ENCODE measurements at places on chromosomes 7 and 10.

DNA sequence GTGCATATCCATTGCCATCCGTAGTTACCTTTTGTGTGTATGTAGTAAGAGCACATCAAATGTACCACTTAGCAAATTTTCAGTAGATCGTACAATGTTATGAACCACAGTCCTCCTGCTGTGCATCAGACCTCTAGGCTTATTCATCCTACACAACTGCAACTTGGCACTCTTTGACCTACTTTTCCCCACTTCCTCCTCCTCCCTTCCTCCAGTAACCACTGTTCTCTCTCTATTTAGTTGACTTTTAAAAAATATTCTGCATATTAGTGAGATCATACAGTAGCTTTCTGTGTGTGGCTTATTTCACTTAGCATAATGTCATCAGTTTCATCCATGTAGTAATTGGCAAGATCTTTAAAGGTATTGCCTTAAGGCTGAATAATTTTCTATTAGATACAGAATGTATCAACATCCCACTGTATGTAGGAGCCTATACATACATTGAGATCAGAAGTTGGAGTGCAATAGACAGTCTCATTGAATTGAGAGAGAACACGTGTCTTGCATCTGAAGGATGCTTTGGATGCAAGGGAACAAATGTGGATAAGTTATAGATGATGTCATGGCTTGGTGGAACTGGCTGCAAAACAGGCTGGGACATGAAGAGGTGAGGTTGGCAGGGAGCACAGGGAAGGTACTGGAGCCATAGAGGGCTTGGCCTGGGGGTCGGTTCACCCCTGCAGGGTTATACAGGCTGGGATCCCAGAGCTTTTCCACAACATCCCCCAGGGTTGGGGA, 83.0 kb upstream of the FAM180A start:
- no peak for DNase-seq

DNA sequence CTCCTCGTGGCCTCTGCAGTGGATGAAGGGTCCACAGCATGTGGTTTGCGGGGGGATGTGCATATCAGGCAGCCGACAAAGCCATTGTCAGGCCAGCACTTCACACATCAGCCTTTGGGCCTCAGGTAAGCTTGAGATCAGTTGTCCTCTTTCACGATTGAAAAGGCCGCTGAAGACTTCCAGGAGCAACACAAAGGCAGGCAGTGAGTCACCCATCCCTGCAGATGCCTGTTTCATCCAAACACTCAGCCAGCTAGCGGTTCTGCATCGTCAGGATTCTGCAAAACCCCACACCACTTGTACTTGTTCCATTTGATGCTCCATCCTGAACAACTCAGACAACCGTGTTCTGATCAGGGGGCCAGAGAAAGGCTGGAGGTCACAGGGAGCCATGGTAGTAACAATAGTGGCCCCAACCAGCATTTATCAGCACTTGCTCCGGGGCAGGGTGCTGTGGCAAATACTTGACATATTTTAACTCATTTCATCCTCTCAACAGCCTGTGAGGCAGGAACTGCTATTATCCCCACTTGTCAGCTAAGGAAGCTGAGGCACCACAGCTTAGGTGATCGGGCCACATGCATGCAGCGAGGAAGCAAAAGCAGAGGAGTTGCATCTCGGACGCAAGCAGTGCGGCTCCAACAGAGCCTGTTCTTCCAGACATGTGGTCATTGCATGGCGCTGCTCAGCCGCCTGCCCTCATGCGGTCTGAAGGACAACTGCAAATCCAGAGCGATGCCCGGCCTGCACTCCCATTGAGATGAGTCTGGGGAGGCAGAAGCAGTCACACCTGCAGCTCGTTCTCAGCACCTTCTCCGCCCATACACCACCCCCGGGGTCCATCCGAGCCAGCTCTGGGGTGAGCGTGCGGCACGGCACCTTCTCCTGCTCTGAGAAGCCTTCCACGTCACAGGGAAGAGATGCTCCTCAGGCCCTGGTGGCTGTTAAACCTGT, 144.9 kb downstream of the PAXIP1 start:
- DNase-seq = no peak

DNA sequence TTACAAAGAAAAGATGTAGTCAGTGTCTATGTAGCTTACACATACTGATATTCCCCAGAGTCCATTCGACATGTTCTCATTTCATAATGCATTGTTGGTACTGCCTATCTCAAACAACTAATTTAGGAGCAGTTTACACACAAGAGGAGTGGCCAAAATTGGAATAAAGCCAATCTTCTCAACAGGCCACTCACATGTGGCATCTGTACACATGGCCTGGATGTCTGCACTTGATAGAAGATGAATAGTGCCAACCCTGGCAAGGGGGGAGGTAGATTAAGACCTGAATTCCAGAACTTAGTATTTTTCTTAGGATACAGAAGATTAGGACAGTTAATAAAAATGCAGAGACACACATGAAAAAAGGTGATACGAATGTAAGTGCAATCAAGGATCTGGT, 125.3 kb upstream of the STARD3NL start:
- no peak for DNase-seq

DNA sequence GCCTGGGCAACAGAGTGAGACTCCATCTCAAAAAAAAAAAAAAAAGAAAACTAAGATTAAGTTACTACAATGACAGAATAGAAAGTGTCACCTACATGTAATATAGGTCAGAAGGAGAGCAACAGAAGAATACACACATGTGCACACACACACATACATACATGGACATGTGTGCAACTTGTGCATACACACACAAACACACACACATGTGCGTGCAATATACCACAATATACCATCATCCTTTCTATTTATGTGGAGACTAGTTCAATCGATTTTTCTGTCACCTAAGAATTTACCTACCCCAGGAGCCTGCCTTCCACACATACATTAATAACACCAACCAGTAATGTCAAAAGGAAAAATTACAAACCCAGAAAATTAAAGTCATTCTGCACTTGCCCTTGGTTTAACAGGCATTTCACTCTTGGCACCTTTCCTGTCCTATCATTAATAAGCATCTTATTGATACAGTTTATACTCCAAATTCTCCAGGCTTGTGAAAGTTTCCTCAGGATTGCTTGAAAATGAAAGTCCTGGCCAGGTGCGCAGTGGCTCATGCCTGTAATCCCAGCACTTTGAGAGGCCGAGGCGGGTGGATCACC, 2.5 kb downstream of the PNLIPRP1 start:
- no peak for DNase-seq

DNA sequence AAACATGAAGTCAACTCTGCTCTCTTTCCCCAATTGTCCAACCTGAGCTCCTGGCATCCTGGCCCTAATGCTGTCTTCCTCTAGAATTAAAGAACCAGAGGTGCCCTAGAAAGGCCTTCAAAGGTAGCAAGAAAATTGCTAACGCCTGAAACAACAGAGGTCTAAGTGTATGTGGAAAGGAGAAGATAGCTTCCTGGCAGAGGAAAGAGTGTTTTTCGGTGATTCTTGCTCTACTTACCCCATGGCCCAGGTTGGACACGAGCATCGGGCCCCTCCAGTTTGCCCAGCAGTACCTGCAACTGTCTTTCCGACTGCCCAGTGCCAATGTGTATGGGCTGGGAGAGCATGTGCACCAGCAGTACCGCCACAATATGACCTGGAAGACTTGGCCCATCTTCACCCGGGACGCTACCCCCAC, 22.2 kb downstream of the MGAM2 start:
- DNase-seq = no peak

DNA sequence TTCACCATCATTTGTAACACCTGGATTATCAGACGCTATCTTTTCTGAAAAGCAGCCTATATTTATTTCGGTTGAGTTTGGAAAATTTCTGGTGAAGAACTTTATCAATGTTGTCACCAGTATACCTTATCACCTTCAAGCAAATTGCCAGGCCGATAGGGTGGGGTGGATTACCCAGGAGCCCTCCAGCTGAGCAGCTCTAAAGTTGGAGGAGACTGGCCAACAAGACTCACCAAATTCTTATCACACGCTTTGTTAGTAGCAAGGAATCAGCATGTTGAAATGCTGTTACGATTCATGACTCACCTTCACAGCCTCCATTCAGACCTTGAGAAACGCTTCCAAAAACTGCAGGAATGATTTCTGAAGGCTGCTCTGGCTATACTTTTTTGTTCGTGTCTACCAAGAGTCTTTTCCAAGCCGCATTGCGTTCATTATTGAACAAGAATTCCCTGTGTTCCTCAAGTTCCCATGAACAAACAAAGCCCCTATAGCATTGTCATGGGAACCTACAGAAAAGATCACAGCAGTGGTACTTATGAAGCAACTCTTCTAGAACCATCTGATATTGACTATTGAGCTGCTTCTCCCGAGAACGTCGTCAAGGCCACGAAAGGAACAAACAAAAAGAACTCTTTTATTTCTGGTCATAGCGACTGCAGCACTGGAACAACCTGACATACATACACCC, 291.4 kb downstream of the SFMBT2 start:
- no peak for DNase-seq

- no peak for DNase-seq
Observed at GRCh38 chr7:42254217-42254616, 17.2 kb upstream of the GLI3 start.

DNA sequence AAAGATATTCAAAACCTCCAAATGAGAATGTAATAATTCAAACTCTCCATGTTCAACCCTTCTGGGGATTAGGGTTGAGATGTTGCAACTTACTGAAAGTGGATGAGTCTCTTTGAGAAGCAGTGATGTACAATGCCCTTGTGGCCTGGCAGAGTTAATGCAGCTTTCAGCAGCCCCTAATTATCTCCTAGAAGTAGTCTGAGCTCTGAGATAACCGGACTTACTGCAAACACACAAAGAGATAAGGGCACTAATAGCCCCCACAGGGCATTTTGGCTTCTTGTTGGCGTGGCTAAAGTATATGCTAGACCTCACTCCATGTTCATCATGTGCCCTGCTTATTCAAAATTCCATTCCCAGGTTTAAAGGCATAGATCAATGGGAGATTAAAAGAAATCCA, 404.7 kb downstream of the NEBL start:
- no peak for DNase-seq

DNA sequence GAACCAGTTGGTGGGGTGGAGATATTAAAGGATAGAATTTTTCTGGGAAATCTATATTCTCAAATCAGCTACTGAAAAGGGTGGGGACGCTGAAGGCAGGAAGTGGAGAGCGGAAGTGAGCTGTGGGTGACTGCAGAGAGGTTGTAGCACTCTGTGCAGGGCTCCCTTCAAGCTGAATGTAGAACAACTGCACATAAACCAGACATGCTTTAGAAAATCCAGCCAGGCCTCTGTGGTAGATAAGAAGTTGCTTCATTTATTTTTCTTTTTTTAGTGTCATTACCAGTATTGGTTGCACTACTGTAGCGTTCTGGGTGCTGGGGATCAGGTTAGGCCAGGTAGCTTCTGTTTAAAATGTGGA, 127.8 kb downstream of the CELF2 start:
- DNase-seq = no peak

DNA sequence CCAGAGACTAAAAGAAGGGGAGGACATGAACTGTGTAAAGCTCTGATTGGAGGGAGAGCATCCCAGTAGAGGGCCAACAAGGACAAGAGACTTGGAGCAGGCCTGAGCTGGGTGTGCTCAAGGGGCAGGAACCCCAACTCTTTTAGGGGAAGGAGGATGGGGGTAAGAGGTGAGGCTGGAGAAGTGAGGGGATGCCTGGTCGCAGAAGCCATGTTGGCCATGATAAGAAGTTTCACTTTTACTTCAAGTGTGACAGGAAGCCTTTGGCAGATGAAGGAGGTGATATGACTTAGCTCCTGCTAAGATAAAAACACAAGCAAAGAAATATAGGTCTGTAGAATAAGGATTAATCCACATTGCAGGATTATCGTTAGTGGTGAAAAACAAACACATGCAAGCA, 208.3 kb downstream of the JAZF1 start:
- no peak for DNase-seq

GRCh38 chr10:6327961-6328698, 125.4 kb downstream of the PFKFB3 start:
- DNase-seq = no peak

- no peak for DNase-seq
Observed at GRCh38 chr7:144174613-144175012, 8.7 kb upstream of the CTAGE4 start.

- DNase-seq = no peak
Observed at GRCh38 chr10:86595496-86595895, 58.9 kb upstream of the OPN4 start.

GRCh38 chr7:81014266-81014665, 95.4 kb upstream of the SEMA3C start:
- DNase-seq = no peak

DNA sequence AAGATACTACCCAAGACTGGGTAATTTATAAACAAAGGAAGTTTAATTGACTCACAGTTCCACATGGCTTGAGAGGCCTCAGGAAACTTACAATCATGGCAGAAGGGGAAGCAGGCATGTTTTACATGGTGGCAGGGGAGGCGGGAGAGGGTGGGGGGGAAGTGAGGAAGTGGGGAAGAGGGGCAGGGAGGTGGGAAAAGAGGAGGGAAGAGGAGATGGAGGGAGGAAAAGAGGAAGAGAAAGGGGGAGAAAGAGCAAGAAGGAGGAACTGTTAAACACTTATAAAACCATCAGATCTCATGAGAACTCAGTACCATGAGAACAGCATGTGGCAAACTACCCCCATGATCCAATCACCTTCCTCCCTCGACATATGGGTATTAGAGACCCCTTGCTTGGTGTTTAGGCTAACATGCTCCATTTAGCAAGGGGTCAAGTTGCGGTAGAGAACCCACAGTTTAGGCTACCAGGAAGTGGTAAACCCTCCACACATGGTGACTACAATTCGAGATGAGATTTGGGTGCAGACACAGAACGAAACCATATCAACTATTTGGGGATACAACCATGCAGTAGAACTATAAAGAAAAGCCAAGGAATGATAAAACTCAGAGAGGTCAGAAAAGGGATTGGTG, 3.5 kb upstream of the LMBR1 start:
- DNase-seq = no peak

DNA sequence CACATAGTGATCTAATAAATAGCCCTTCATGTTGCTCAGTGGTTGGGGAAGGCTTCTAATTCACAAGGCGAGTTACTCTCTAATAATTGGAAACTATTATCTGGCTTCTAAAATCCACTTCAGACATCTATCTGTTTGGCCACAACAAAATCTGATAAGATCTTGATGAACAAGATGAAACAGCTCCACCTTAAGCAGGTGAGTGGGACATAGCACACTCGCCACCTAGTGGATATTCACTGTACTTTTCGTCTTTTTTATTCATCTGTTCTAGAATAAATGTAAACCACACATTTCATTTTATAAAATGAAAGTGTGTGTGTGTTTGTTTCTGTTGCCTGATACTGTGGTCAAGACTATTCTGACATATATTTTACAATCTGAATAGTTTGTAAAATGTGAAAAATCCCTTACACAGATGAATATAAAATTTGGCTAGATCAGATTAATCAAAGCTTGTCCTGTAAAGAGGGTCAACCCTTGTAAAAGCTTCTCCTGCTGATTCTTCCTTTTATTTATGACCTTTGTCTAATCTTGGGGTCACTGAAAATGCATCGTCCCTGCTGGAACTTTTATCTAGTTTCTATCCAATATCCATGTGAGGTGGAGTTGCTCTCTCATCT, 26.5 kb upstream of the CNTNAP2 start:
- DNase-seq = no peak

GRCh38 chr10:104128214-104128613, 6.2 kb downstream of the SFR1 start:
- no peak for DNase-seq

All from AG04450 (cell line).